ENCODE measurements at places on chromosomes 16 and 17.
A peak's percentile ranks its signal among the peaks of the same experiment; 100 is the strongest.

DNA sequence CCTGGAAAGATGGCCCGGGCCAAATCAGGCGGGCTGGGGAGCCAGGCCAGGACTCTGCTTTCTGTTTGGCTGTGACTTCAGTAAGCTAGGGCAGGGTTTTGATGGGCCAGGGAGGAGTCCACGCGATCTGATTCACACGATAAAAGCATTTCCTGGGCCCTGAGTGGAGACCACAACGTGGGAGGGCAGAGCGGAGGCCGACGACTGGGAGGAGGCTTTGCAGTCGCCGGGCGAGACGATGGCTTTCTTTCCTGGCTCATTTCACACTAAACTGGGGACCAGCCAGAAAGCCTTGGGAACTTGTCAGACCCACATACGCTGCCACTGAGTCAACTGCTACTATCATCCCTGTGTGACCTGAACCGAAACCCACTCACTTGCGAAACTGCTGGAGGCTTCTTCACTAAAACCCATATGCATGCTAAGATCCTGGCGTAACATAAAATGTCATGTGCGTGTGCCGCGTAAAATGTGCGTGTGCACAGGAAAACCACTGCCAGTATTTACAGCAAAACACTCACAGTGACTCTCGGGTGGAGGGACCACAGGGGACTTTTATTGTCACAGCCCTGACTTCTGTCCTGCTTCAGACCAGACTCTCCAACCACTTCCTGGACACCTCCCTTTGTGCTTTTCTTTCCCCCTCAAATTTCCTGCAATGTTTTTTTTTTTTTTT, 14.2 kb upstream of the RHBDF2 start:
- peak; percentile 93 for DNase-seq

DNA sequence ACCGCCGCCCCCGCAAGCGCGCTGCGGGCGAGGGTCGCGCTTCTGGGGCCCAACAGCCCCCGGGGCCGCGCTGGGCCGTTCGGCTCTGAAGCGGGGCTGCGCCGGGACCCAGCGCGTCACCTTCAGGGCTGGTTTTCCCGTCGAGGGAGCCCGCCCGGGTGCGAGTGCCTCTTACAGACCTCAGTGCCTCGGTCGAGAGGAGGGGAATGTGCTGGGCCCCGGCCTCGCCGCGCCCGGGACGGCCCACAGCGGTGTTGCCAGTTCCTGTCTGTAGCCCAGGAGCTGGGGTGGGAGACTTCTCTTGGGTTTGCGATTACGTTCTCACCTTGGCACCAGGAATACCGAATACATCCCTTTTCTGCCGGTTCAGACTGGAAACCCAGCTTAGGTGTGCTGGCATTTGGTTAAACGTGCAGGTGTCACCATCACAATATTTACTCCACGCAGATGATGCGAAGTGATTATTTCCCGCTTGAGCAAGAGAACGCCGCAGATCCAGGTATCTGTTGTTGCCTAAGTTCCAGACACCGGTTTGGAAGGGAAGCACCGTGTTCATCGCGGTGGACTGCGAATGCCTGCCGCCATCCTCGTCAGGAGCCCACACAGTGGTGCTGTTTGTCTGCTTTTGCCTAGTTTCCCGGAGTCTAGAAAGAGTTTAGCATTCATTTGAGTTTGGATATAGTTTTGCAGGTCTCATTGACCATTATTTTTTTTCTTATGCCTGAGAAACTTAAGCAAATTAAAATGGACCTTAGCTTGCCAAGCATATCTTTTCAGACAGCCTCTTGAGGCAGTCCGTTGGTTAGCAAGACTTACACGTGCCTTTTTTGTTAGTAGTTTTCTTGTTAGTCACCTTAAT, 914 bp downstream of the MAP1LC3B start:
- peak; percentile 34 for DNase-seq

GRCh38 chr17:45941395-45941794, 47.0 kb downstream of the MAPT start:
- DNase-seq = no peak

- no peak for DNase-seq
Measured at GRCh38 chr17:59815965-59816364, 76.8 kb downstream of the TUBD1 start.

GRCh38 chr16:71649704-71650103, 23.7 kb downstream of the MARVELD3 start:
- no peak for DNase-seq

DNA sequence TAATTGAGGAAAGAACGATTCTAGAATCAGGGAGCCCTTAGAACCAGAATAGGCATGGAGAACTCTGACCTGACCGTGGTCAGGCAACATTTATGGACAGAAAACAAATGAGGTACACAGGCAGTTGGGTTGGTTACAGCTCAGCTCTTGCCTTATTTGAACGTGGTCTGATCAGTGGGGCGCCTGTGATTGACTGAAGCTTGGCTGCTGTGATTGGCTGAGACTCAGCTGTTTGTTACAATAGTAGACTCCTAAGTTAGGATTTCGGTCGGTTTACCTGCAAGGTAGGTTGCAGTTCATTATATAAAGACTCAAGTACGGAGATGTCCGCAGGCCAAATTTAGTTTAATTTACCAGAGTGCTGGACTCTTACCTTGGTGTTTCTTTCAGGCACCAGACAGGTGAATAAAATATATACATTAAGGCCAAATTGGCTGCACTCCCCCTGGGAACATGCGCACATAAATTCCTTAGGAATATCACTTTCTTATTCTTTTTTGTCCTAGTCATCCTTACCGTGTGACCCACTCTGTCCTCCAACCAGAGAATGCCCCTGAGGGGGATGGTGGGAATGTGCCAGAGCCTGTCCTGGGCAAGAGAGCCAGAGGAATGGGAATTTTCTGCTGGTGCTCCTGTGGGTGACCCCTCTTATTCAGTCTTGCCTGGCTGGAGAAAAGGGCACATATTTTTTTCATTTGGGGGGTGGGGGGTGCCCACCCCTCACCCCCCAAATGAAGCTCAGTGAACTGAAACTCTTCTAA, 7.5 kb upstream of the CSNK2A2 start:
- no peak for DNase-seq

DNA sequence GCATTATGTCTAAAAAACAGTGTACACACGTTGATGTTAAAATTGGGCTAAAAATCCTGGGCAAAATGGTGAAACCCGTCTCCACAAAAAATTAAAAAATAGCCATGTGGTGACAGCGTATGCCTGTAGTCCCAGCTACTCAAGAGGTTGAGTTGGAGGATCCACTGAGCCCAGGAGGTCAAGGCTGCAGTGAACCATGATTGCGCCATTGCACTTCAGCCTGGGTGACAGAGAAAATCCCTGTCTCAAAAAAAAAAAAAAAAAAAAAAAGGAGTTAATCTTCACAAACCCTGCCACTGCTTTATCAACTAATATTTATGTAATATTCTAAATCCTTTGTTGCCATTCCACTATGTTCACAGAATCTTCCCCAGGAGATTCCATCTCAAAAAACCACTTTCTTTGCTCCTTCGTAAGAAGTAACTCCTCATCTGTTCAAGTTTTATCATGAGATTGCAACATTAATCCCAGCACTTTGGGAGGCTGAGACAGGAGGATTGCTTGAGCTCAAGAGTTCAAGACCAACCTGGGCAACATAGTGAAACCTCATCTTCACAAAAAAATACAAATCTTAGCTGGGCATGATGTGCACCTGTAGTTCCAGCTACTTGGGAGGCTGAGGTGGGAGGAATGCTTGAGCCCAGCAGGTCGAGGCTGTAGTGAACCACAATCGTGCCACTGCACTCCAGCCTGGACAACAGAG, 1.9 kb upstream of the C16orf87 start:
- DNase-seq = no peak

DNA sequence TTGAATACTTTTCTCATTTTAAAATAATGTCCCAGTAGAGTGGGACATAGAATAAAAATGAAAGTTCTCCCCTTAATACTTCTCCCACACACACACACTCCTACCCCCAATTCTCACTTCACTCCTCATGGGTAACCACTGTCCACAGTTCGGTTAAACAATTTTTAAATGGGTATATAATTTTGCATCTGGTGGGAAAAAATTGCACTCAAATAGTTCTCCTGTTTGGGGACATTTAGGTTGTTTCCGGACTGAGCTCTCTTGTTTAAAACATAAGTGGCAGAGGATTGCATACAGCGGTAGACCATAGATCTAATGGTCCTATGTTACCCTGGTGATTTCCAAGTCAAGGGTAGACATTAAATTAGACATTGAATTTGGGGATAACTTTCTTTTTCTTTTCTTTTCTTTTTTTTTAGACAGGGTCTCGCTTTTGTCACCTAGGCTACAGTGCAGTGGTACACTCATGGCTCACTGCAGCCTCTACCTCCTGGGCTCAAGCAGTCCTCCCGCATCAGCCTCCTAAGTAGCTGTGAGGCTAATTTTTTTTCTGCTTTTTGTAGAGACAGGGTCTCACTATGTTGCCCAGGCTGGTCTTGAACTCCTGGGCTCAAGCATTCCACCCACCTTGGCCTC, 138.3 kb downstream of the SOCS1 start:
- no peak for DNase-seq

GRCh38 chr17:4720787-4721186, 10.4 kb downstream of the ARRB2 start:
- DNase-seq = no peak

- DNase-seq = no peak
Measured at GRCh38 chr17:58580671-58581070, 66.2 kb upstream of the MTMR4 start.
